ENCODE measurements at places on chromosomes 3 and 15.

DNA sequence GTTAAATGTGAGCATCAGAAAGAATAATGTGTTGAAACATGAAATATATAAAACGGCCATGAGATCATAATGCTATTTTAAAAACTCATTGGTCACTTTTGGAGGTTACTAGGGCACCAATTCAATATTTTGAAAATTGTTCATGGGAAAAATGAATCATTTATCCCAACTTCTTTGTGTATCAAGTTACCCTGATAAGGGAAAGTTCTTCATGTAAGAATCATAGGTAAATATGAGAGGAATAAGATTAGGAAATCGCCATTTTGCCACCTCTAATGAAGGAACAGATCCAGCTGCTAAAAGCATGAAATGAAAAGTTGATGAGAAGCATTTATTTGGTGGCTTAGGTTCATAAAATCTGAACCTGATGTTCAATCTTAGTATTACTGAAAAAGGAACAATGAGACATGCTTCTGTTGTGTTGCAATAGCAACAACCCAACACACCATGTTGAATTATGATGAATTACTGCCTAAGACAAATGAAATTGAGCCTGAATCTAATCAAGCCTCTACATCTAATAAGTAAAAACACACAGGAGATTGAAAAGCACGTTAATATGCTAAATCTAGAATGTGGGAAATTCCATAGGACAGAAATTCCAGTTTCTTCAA lies 32.5 kb downstream of the ABHD5 start:
- no peak for DNase-seq

DNA sequence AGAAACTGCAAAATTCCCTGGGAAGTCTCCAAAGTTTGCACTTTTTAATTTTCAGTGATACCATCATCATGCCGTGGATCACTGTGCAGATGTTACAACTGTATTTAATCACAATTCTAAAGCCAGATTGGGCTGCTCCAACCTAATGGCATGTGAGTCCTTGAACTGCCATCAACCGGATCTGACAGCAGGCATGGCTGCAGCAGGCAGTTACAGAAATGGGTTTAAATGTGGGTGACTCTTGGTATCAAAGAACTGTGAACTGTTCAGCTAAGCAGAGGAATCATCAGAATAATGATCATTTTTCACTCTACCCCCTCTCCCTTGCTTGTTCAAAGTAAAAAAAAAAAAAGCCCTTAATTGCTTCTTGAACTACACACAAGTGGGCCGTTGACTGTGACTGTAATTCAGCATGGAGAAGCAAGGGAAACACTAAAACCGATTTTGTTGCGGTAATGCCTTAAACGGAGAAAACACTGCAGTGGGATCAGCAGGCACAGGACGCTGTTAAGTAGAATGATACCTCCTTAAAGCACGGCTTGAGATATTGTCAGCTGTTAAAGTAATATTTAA lies 152.4 kb downstream of the RORA start:
- DNase-seq: no peak

- no peak for DNase-seq
These were observed 118.4 kb upstream of the TP63 start for GRCh38 chr3:189512821-189513220.

DNA sequence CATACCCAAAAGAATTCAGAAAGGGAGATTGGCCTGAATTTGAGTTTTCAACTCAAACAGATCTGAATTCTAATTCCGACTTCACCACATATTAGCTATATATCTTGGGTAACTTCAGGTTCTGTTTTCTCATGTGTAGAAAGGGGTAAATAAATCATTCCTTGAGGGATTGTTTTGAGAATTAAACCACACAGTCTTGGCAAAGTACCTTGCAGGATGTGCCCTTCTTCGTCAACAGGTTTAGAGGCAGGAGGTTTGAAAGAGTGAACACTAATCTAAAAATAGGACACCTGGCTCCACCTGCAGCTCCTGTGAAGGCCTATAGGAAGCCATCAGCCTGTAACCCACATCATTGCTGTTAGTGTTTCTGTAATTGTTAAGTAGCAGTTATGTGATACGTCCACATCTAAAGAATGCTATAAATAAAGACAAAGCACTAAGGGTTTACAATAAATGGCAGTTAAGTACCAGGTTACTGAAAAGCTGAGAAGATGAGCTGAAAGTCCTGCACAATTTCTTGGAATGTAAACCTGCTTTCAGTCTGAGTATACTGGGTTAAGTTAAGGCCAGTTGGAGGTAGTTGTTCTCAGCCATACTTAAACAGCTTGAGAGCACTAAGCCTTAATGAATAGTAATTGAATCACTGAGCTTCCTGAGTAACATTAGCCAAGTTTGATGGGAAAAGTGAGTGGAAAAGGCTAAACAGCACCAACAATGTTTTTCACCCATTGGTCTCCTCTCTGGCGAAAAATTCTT lies 6.0 kb downstream of the CCDC80 start:
- DNase-seq: no peak

- peak; percentile 96 for DNase-seq
These were observed 13.4 kb upstream of the LEKR1 start for GRCh38 chr3:156812521-156813335.

- no peak for DNase-seq
These were observed 17.3 kb downstream of the HDAC11 start for GRCh38 chr3:13497386-13497785.

DNA sequence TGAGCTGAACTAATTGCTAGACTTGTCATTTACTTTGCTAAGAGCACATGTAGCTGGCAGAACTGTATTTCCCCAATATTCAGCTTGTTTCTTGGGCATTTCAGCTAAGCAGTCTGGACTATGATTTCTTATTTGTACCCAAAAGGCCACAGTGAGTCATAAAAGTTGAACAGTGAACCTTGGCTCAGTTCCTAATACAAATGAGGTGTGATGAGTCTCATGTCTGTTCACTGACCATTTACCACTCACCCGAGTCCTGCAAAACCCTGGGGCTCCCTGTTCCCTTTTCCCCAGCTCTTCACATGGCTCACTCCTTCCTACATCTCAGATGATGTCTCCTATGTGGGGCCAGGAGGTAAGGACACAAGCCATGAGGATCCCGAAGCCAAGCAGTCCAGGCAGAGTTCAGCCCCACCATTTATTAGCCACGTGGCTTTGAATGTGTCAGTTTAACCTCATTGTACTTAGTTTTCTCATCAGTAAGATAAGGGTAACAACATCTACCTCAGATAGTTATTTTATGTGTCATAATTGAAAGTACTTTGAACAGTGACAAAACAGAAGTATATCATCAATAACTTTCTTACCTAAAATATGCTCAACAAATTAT lies 239.3 kb downstream of the IL5RA start:
- DNase-seq: no peak

DNA sequence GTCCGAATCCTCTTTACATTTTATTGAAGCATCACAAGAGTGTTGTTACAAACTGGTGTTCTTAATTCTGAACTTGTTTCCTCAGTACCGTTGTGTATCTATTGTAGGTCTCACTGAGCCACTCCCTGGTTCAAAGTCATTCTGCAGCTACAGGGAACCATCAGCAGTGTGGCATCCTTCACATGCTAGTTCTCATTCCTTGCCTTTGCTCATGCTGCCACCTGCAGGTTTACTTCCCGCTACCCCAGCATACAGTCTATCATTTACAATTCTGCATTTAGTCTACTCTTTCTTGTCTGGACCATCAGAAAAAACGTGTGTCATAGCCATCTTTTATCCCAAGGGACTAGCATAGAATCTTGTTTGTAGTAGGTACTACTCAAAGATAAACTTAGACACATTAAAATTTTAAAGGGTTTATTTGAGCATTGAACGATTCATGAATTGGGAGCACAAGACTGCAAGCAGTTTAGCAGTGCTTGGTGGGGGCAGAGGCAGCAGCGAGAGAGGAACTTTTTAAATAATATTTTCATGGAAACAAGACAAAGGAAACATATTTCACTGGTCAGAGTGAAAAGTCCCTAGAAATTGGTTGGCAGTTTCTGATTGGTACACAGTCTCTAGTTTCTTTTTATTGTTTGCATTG lies 402.1 kb downstream of the CADM2 start:
- peak; percentile 6 for DNase-seq

DNA sequence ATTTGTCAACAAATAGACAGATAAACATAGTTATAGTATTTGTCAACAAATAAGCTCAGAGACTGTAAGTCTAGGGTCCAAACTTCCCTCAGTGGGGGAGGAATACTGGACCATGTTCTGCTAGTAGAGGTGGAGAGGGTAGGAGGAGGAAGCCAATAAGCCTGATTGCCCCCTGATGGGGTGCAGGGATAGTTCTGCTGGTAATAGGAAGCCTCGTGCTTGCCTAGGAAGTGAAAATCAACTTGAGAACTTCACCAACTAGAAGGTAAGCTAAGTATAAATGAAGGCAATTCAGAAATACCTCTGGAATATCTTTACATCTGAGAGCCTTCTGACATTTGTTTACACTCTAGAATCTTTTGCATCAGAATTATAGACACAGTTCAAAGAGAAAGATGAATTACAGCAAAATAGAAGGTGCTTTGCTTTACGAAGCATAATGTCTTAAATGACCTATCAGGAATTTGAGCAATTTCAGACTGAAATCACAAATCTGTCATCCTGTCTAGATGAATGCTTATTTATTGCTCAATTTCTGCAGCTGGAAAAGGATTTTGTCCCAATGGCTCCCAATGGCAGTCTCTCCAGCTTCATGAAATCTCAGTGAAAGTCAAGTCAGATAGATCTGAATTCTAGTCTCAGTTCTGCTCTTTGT lies 225.6 kb upstream of the TBC1D5 start:
- no peak for DNase-seq

GRCh38 chr15:68910816-68911215 lies 19.5 kb upstream of the SPESP1 start:
- no peak for DNase-seq

DNA sequence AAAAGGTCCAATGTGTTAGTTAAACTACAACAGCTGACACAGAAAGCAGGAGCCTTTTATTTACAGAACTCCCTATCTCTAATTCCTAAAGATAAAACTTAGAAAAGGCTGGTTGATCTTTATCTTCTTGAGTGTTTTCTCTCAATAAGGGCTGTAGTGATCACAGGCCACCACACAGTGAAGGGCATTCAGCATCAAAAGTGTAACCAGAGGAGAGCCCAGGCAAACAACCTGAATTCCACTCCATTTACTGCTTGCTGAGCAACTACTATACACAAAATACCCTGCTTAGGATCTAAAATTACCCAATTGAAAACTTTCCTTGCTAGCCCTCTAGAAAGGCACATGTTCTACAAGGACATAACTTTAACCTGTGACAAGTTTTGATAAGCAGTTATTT lies 122.7 kb downstream of the MEIS2 start:
- DNase-seq: no peak

DNA sequence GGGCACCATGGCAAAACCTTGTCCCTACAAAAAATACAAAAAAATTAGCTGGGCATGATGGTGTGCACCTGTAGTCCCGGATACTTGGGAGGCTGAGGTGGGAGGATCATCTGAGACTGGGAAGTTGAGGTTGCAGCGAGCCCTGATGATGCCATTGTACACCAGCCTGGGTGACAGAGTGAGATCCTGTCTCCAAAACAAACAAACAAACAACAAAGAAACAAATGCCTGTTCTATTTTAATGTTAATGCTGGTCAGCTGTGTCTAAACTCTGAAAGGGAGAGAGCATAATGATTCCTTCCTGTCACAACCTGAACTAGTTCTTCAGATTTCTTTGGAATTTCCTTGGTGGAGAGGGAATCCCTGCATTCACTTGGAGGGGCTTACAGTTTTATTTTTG lies 413.0 kb upstream of the TBL1XR1 start:
- no peak for DNase-seq

DNA sequence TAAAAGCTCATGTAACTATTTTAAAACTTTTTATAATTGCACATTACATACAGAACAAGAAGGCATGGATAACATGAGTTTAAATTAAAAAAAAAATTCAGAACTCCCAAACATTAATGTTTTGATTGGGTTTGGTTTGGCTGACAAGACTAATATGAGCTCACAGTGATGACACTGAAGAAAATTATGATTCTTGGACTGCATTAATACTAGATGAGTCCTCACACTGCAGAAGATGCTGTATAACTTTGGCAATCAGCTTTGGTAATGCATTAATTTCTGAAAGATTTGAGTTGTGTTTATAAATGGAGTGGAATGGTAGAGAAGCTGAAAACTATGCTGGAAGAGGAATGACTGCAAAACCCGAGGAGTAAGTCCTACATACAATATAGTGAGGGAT lies 358.9 kb downstream of the PLCL2 start:
- no peak for DNase-seq

DNA sequence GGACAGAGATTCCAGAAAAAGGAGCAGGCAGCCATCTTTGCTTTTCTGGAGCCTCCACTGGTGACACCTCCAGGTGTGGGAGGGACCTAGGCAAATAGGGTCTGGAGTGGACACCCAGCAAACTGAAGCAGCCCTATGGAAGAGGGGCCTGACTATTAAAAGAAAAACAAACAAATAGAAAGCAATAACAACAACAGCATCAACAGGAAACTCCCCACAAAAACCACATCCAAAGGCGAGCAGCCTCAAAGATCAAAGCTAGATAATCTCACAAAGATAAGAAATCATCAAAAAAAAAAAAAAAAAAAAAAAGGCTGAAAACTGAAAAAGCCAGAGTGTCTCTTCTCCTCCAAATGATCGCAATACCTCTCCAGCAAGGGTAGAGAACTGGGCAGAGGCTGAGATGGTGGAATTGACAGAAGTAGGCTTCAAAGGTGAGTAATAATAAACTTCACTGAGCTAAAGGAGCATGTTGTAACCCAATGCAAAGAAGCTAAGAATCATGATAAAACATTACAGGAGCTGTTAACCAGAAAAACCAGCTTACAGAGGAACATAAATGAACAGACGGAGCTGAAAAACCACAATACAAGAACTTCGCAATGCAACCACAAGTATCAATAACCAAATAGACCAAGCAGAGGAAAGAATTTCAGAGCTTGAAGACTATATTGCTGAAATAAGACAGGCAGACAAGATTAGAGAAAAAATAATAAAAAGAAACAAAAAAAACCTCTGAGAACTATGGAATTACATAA lies 225.4 kb downstream of the CTNNB1 start:
- DNase-seq: no peak

- no peak for DNase-seq
These were observed 464.0 kb upstream of the CCDC54 start for GRCh38 chr3:106913111-106913698.

GRCh38 chr3:149660462-149660861 lies 2.6 kb upstream of the WWTR1 start:
- DNase-seq: no peak

DNA sequence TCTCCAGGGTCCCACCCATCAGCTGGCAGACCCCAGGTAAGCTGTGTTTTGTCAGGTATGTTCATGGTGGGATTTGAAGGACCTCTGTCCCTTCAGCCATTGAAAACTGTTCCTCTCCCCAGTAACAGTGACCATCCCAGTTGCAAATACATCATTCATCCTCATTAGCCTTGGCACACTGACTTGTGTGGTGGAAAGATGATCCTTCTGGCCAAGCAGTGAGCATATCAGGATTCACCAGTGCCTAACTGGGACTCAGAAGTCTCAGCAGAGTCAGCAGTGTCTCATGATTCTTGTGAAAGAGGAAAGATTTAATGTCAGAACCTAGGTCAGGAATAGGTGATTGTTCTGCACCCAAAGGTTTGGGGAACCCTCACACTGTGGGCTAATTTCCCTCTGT lies 90.2 kb downstream of the DNAJB8 start:
- DNase-seq: no peak

All from A549 (cell line).